ENCODE measurements at places on chromosomes 3 and 15.

DNA sequence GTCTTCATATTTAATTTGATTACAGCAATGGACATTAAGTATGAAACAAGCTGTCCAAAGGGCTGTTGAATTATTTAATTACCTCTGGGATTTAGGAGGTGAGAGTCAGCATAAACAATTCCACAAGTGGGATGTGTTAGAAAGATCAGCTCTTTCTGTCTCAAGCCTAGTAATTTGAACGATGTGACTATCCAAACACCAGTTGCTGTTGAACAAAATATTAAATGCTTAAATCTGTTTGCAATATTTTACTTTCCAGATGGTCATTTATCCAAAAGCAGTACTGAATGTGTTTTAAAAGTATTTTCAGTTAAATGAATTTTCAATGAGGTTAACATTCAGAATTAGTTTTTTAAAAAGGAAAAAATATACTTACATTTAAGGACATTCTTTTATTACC lies 12.7 kb downstream of the KCNAB1 start:
- DNase-seq: no peak

GRCh38 chr15:70584441-70584837 lies 178.9 kb downstream of the UACA start:
- DNase-seq: no peak

- no peak for DNase-seq
Measured at GRCh38 chr15:91985297-91985696, 131.8 kb downstream of the SLCO3A1 start.

DNA sequence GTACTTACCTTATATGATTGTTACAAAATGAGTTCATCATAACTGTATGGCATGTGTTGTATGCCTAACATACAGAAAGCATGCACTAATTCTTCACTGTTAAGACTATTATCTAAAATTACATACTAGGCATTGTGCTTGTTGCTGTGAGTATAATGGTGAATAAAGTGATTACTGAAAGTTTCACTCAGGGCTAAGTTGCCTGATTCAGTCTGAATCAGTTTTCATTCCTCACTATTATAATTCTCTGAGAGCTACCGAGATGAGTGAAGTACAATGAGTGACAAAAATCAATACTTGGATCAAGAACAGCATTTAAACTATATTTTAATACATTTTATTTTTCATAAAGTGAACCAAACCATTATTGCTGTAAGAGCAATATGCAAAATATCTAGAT lies 7.5 kb upstream of the GCSAM start:
- no peak for DNase-seq

DNA sequence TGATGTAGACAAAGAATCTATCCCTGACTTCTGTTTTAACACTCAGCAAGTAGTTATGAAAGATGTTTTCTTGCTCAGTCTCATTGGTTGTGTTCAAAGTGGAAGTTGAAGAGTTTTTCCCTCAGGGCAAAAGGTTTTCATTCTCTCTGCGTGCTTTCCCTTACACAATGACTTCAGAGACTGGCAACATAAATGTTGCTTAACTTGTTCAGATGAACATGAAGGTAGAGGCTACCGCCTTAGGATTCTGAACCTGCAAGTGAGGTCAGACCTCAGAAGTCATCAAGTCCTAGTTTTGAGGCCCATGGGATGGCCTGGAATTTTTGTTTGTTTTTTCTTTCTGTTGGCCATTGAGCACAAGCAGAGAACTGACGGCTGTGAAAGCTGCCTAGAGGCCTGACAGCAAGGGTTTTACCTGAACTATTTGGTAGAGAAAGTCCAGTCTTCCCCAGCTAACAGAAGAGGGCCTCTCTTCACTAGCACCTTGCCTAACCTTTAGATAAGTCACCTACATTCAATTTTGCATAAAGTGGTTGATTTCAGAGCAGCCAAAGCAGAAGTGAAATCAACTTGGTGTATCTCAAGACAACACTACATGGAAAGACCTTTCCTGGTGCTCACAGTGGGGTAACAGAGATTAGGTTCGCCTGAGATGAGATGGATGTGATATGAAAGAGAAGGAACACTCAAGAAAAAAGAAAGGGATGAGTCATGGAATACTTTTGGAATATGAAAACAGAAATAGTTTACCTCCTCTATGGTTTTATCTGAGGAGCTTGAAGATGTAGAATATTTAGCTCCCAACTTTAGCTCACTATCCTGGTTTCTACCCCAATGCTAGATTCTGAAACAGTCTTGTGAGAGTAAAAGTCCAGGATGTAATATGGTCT lies 53.6 kb upstream of the AP4E1 start:
- no peak for DNase-seq

GRCh38 chr3:60983906-60984305 lies 267.3 kb downstream of the FHIT start:
- DNase-seq: no peak

GRCh38 chr3:115660646-115661337 lies 37.5 kb downstream of the GAP43 start:
- no peak for DNase-seq

GRCh38 chr3:197289726-197290125 lies 8.7 kb downstream of the DLG1 start:
- DNase-seq: no peak

- no peak for DNase-seq
Measured at GRCh38 chr3:88059380-88060170, 520 bp downstream of the ZNF654 start.

GRCh38 chr15:87817553-87817952 lies 439.0 kb downstream of the NTRK3 start:
- DNase-seq: no peak

GRCh38 chr15:43702701-43703424 lies 9.2 kb downstream of the CKMT1A start:
- DNase-seq: no peak

- no peak for DNase-seq
Measured at GRCh38 chr3:34131091-34131490, 332.7 kb downstream of the PDCD6IP start.

- no peak for DNase-seq
Measured at GRCh38 chr3:127791221-127791913, 30.9 kb downstream of the MGLL start.

- DNase-seq: no peak
Measured at GRCh38 chr15:70277556-70277955, 179.8 kb upstream of the TLE3 start.

DNA sequence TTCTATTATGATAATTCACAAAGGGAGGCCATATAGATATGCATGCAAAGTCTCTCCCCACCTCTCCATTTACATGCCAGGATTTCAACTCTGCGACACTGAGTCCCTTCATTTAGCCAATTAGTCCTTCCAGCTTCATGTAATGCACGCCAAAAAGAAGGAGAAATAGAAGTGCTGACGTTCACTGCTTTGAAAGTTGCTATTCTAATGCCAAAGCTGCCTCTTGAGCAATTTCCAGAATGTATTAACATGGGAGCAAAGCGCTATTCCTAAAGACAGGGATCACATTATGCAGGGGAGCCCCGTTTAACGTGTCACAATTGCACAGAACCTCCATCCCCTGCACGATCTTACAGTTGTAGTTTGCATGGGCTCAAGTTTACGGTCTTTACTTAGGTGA lies 130.5 kb downstream of the TIGIT start:
- no peak for DNase-seq

DNA sequence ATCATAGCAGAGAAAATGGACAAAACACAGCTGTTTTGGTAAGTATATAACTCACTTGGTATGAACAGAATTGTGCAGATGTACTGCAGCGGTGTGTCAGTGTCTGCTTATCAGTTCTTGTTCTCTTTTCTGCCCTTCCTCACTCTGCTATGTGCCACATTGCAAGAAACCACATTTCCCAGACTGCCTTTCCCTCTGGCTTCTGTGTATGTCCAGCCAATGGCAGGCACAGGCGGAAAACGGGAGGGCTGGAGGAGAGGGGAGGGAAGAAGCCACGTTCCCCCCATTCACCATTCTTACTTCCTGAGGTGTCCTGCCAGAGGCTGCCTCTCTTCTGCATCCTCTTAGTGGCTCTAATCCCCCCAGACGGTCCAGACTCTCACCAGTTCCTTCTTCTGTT lies 15.4 kb downstream of the HHLA2 start:
- no peak for DNase-seq

GRCh38 chr3:137304313-137305056 lies 346.7 kb downstream of the IL20RB start:
- DNase-seq: no peak

DNA sequence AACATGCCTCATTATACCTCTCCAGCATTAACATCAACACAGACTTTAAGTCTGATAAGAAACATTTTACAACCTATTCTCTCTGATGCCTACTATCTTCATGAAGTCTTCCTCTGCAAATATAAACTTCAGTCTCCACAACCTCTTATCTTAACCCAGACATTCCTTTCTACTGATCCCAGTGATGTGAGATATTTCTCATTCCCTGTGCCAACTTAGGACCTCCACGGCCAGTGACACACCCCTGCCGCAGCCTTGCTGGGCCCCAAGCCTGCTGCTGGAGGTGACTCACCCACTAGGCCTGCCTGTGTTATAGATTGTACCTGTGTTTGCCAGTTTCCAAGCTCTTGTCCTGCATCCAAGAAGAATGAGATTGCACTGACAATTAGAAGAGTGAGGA lies 734.5 kb upstream of the CADM2 start:
- DNase-seq: no peak

GRCh38 chr3:61669668-61670299 lies 108.4 kb downstream of the PTPRG start:
- no peak for DNase-seq

GRCh38 chr15:40097096-40097967 lies 11.3 kb downstream of the BMF start:
- no peak for DNase-seq

GRCh38 chr3:101854608-101855304 lies 5.4 kb downstream of the NFKBIZ start:
- DNase-seq: no peak

GRCh38 chr15:42314818-42315217 lies 41.6 kb upstream of the TMEM87A start:
- no peak for DNase-seq

- DNase-seq: no peak
Measured at GRCh38 chr15:58386081-58386480, 45.7 kb upstream of the LIPC start.

DNA sequence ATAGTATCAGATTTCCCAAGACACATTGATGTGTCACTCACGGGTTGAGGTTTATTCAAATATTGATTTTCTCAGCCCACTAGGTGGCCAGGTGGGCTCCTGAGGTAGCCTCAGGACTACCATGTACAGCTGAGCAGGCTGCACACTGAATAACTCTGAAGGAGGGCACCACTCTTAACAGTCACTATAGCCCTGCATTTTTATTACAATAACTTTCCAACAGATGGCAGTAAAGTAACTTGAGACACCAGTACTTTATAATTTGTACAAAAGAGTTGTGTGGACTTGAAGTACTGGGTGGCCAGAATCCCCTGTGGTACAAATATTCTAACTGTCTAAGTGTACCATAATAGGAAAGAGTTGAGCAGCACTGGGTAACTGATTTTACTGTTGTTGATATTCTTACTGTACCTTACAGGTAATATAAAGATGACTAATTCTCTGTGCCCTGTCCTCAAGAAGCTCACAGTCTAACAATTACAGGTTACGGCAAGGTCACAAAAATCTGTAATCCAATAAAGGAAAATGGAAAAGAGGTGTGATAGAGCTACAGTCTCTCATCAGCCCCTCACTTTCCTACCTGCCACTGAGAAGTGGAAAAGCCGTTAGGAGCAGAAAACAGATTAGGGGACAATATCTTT lies 76.0 kb downstream of the ETFA start:
- DNase-seq: no peak

GRCh38 chr3:100325827-100326226 lies 8.7 kb upstream of the NIT2 start:
- DNase-seq: no peak

GRCh38 chr3:161372321-161373260 lies 1.3 kb upstream of the SPTSSB start:
- no peak for DNase-seq

DNA sequence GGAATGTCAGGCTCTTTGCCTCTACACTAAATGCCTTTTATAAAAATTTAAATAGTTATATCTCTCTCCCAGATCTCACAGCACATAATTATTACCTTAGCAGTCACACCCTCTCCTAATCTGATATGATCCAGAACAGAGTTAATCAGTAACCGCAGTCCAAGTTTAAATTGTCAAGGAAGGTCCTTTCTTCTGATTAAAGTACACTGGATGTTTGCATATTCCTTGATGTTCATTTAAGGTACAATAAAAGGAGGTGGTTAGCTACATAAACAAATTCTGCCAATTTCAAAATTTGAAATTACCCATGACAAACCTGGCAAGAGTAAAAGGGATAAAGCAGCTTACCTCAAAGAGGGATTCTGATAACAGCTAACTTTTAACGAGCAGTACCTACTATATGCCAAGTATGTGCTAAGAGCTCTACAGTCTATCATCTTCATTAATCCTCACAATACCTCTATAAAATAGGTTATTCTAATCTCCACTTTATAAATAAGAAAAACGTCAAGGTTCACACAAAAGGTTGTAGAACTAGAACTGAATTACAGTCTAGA lies 4.3 kb downstream of the GOLIM4 start:
- no peak for DNase-seq

- DNase-seq: no peak
Measured at GRCh38 chr3:5190147-5190791, 2.8 kb downstream of the EDEM1 start.

- DNase-seq: no peak
Measured at GRCh38 chr3:18743761-18744160, 318.6 kb upstream of the SATB1 start.

DNA sequence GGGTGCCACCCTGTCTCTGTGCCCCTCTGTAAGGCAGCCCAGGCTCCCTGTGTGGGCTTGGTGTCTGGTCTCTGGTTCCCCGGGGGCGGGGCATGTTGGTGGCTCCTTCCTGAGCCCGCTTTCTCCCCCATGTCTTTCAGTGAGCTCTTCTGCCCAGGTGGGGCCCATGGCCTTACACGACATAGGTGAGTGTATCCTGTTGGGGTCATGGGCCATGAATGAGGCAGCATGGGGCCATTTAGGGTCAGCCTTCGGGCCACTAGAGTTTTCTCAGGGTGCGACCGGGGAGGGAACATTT lies 195.1 kb downstream of the UBE3A start:
- DNase-seq: no peak

DNA sequence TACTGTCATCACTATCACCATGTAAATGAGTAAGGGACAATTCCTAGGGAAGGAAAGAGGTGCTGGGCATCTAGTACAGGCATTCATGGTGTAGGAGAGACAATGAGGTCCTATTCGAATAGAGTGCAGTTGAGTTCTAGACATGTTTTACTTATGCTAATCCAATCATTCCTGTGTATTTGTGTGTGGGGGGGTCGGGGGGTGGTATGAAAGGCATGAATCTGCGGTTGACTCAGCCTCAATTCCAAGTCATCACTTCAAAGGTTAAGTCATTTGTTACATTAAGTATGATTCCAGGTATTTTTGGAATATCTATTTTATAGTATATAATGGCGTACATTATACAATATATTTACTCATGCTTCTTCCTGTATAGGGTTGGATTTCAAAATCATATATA lies 163.1 kb upstream of the GALNT15 start:
- DNase-seq: no peak

- no peak for DNase-seq
Measured at GRCh38 chr3:138594935-138595610, 1.0 kb upstream of the CEP70 start.
